T-helper 1 cell (primary cell): ENCODE measurements at places on chromosomes 6 and 20.

GRCh38 chr6:169064194-169064593 lies 189.5 kb downstream of the THBS2 start:
- no peak for DNase-seq

DNA sequence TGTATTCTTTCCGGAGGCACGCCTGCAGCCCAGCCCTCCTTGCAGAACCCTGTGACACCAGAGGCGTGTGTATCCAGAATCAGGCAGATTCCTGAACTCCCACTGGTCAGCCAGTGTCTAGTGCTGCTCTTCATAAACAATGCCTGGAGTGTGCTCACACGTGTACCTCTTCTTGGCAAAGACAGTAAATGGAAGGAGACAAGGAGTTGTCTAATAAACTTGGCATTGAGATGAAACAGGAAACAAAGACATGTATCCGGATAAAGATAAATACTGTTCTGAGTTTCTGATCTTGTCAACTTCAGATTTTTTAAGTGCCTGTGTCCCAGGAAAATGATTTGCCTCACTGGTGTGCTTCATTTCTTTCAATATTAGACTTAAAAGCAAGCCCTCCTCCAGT lies 1.7 kb downstream of the RPS6KA2 start:
- no peak for DNase-seq

- DNase-seq: no peak
Observed at GRCh38 chr6:134295953-134296553, 21.9 kb downstream of the SGK1 start.

DNA sequence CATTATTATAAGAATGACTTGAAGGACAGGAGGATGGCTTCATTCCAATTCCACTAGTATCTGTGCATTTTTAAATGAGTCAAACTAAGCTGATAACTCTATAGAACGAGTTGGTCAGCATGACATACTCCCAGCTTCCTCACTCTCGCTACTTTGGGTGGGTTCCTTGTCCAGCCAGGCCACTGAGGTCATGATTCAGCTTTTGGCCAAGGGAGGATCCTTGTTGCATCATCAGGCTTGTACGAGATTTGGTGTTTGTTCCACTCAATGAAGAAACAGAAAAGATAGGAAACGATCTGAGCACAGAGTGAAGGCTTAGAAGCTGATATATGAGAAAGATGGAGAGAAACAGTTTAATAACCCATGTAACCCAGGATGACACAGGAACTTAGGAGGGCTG lies 19.8 kb downstream of the NEDD9 start:
- DNase-seq: no peak

DNA sequence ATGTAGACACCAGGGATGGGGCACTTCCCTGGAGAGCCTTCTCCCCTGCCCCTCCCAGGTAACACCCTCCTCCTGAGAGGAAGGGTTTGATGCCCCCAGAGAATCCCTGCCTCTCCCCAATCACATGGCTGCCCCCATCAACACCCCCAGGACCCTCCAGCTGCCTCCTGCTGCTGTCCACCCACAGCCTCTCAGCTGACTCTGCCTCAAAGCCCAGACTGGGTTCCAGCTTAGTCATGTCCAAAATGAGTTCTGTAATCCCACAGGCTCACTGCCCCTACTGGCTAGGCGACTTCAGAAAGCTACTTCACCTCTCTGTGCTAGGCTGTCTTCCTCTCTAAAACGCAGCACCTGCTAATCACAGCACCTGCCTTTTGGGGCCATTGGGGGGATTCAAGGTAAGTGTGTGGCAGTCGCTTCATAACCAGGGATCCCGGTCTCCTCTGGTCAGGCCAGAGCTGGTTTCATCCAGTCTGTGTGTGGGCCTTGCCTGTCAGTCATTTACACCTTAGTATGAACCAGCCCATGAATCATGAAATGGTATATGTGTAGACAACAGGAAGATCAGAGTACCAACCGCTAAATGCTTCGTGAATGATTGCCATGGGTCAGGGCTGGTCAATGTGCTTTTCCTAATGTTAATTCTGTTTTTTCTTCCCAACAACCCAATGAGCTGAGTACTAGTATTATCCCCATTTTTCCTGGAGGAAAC lies 40.4 kb downstream of the TFEB start:
- no peak for DNase-seq

DNA sequence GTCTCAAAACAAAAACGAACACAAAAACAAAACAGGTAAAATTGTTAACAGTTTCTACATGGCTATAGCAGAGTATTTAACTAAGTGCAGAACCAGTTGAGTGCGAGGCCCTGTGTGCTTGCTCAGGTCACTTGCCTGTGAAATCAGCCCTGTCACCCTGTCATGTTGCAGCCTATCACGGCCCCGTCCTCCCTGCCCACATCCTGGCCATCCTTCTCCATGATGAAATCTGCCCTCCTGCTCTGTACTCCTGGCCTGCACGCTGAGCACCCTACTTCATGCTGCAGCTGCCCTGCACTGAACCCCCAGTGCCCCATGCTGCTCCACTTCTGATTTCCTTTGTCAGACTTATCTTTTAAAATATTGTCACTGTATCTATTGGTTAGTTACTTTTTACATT lies 62.4 kb downstream of the DTD1 start:
- DNase-seq: no peak

- no peak for DNase-seq
Observed at GRCh38 chr6:107179004-107179403, 63.7 kb upstream of the BEND3 start.

GRCh38 chr6:121951918-121952379 lies 447.5 kb upstream of the HSF2 start:
- DNase-seq: no peak

DNA sequence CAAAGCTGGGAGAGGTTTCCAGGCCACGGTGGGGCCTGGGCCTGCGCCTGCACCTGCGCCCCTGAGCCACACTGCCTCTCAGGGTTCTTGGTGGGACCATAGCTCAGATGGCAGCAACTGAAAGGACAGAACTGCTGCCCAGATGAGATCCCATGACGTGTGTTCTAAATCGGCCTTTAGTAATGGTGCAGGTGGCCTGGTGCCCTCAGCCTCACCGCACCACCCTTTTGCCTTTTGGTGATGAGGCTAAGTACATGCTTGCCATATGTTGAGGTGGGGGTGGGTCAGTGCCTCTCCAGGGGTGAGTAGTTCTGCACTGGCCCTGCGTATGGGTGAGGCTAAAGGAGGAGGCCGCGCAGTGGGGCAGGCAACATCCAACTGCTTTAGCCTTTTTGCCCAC lies 7.4 kb downstream of the PSMG4 start:
- no peak for DNase-seq

DNA sequence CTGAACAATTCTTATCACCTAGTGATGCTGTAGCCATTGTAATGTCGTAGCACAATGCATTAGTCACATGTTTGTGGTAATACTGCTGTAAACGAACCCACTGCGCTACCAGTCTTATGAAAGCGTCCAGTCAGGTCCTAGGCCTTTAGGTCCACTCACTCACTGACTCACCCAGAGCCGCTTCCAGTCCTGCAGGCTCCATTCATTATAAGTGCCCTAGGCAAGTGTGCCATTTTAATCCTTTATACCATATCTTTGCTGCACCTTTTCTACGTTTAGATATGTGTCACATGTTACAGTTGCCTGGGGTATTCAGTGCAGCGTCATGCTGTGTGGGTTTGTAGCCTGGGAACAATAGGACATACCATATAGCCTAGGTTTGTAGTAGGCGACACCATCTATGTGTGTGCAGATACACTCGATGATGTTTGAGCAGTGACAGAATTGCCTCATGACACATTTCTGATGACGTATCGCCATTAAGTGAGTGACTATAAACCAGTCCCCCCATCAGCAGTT lies 15.4 kb downstream of the IGF2R start:
- DNase-seq: no peak

GRCh38 chr6:36318690-36319435 lies 17.8 kb downstream of the BNIP5 start:
- no peak for DNase-seq

DNA sequence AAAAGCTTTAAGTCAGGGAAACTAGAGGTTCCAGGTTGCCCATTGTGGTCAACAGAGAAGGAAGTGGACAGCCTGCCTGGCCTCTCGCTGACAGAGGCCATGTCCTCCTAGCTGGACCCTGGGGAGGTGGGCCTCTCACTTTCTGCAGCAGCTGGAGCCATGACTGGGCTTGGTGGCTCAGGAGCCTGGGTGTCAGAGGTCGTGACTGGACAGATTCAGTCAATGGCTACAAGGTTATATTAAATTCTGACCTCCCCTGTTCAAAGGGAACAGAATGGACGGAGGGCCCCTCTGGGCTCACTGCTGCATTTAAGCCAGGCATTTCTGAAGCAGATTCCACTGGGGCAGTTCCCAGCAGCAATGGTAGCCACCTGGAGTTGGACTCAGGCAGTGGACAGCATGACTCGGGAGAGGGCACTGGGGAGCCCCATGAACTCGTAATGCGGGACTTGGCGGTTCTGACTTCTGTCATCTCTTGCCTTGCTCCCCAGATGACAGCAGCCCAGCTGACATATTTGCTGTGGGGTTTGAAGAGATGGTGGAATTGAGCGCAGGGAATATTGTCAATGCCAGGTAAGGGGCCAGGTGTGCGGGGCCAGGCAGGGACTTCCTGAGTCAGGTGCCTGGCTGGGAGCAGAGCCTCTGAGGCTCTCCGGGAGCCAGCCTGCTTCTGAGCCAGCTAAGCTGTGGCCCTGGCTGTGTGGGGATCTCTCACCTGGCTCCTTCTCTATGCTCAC lies 86.7 kb downstream of the SYNJ2 start:
- no peak for DNase-seq

GRCh38 chr6:22366214-22366613 lies 69.4 kb upstream of the PRL start:
- DNase-seq: no peak

DNA sequence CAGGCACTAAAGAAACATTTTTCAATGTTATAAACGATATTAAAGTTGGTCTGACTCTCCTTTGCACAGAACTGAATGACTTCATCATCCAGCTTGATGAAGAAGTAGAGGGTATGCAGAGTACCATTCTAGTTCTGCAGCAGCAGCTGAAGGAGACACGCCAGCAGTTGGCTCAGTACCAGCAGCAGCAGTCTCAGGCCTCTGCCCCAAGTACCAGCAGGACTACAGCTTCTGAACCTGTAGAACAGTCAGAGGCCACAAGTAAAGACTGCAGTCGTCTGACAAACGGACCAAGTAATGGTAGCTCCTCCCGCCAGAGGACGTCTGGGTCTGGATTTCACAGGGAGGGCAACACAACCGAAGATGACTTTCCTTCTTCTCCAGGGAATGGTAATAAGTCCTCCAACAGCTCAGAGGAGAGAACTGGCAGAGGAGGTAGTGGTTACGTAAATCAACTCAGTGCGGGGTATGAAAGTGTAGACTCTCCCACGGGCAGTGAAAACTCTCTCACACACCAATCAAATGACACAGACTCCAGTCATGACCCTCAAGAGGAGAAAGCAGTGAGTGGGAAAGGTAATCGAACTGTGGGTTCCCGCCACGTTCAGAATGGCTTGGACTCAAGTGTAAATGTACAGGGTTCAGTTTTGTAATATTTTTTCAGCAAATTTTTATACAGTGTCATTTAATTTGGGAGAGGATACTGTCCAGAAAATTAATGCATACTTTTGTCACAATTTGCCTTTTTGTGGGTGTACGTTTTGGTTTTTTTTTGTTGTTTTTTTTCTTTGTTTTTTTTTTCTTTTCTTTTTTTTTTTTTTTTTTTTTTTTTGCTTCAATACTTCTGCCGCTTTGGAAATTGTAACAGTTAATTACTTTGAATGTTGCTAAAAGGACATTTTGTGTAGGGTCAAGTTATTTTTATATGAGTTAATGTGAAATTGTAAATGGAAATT lies 6.6 kb upstream of the ACAT2 start:
- no peak for DNase-seq

DNA sequence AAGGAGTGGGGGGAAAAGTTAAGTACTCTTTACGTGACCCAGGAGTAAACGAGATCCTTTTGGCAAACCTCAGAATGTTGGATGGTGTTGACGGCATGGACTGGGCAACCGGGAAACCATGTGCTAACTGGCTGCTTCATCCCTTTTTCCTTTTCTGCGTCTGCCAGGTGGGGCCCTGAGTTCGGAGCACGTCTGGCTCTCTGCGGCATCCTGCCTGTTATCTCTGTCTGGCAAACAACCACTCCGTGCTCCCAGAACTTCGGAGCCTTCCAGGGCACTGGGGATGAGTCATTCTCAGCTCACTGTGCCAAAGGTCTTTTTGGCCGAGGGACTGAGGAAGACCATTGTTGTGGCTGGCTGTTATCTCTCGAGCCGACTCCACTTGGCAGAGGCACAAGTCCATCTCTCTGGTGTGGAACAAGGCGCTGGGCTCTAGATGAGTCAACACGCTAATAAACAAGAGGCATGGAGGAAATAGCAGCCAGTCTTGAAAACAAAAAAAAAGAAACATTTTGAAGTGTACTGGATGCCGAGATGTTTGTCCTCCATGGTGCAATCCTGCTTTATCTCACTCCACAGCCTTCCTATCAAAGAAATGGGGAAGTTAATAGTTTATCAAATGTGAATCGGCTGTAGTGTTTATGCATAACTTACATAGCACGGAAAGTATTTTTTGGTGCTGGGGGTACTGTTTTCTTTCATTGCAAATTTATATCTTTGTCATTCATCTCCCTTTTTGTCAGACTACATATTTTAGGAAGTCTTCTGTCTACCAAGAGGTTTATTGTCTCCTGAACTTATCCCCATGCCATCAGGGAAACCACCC lies 64.6 kb upstream of the TXNDC5 start:
- DNase-seq: no peak

GRCh38 chr20:8809107-8809953 lies 259.6 kb upstream of the PLCB4 start:
- DNase-seq: no peak

DNA sequence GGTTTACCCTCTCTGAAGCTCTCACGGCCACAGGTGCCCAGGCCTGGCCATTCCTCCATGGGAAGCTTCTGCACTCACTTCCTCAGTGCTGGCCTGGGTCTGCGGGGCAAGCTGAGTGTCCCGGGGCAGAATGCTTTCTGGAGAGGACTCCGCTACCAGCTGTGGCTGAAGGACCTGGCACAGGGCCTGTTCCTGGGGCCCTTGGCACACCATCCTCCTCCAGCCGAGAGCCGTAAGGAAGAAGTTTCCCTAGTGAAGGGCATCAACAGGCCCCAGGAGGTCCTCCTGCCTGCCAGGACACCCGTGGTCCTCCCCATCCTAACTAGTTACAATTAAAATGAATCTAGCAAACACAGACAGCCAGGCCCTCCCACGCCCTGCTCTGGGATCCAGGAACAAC lies 14.0 kb upstream of the KCNK15 start:
- DNase-seq: no peak

DNA sequence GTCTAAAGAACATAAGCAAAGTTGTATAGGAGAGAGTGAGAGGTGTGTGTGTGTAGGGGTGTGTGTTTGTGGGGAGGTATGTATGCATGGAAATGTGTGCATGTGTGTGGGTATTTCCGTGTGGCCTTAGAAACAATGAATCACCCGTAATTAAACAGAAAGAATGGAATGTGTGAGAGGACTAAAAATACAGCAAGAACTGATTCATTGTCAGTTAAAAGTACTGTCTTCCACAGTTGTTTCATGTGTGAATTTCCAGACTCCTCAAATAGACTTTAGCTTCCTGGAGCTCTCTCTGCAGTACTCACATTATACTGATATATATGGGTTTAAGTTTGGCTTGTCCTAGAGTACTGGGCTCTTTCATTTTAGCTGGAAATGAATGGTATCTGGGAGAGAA lies 145.7 kb downstream of the RIMS1 start:
- no peak for DNase-seq

GRCh38 chr6:158476389-158476788 lies 83.5 kb upstream of the TMEM181 start:
- DNase-seq: no peak
